Metanephros (tissue), 2 donors: ENCODE measurements at places on chromosomes 2 and 18. TPM values are rescaled to one million over a fixed set of nuclear protein-coding genes. Genes with fewer than 3 reads are reported as not detected.

Gene SLC14A1
- total RNA-seq = 14.9 TPM

Gene RAB27B
- 4.6 TPM for total RNA-seq

Gene RNF152
- total RNA-seq = 51.4 TPM

Gene SMYD1
- total RNA-seq = 30.2 TPM

Gene TRIM54
- 10.4 TPM for total RNA-seq

Gene UBXN2A
- 15.2 TPM for total RNA-seq

Gene HOXD12
- total RNA-seq = 0.23 TPM

Gene PROC
- total RNA-seq = 4.1 TPM

Gene ITGA6
- total RNA-seq = 121 TPM

Gene HTR2B
- total RNA-seq = 16.9 TPM

Gene LIMS4
- 4.4 TPM for total RNA-seq

Gene GPAT2
- 2.0 TPM for total RNA-seq

Gene COL4A4
- 38.8 TPM for total RNA-seq

Gene FABP1
- 1.1 TPM for total RNA-seq

Gene TACR1
- 0.82 TPM for total RNA-seq

Gene CXCR4
- total RNA-seq = 58.4 TPM

Gene CFAP65
- total RNA-seq = 0.23 TPM

Gene TEX44
- total RNA-seq = not detected
